ENCODE measurements at places on chromosomes 2 and 18.

- H3K27me3 ChIP-seq: no peaks in the 10 kb centered on the region
- H3K4me3 ChIP-seq: no peak overlapping the region
- DNase-seq: peak; percentile 55
Measured at GRCh38 chr2:188892636-188893035, 81.5 kb upstream of the COL3A1 start.

GRCh38 chr18:13112982-13113381 is 105.6 kb upstream of the LDLRAD4 start:
- peaks cover 2% of the 10 kb centered on the region for H3K4me1 ChIP-seq
- DNase-seq: peak; percentile 50
- no peak overlapping the region for H3K27ac ChIP-seq
- H3K4me3 ChIP-seq: no peak overlapping the region

GRCh38 chr18:61894751-61895524 is 2.1 kb upstream of the RNF152 start:
- DNase-seq: no peak
- H3K36me3 ChIP-seq: no peaks in the 10 kb centered on the region
- H3K27me3 ChIP-seq: no peaks in the 10 kb centered on the region

DNA sequence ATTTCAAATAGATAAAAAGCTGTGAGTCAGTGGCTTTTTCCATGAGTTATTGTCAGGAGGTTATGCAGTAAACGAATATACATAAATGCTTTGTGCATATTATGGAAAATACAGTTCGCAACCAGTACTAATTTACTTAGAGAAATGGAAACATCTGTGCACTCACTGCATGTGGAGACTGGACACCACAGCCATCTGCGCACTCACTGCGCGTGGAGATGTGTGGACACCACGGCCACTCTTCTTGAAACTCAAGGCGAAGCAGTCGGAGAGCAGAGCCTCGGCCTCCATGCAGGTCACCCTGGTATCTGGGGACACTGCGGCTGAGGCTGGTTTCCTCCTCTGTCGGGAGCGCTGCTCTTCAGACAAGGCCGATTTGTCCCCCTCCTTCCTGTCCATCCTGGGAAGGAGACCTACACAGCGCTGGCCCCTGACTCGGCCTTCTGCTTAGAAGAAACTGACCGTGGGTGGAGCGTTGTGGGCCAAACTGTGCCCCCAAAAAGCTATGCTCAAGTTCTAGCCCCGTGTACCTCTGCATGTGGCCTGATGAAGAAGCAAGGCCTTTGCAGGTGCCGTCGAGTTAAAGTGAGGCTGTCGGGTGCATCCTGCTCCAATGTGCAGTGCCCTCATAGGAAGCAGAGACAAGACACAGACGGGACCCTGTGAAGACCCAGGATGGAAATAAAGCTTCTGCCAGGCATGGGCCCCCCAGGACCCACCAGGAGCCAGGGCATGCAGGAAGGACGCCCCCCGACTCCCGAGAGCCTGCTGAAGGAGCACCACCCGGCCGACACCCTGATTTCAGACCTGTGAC is 88.0 kb downstream of the TPO start:
- no peak overlapping the region for H3K27ac ChIP-seq
- H3K4me1 ChIP-seq: peaks cover 2% of the 10 kb centered on the region
- no peaks in the 10 kb centered on the region for H3K27me3 ChIP-seq
- H3K36me3 ChIP-seq: no peaks in the 10 kb centered on the region

GRCh38 chr2:100013892-100014677 is 128.3 kb downstream of the AFF3 start:
- peak overlapping the region; percentile 84 for H3K27ac ChIP-seq
- peak; percentile 97 for DNase-seq
- H3K36me3 ChIP-seq: no peaks in the 10 kb centered on the region
- H3K27me3 ChIP-seq: no peaks in the 10 kb centered on the region
- no peak overlapping the region for H3K4me3 ChIP-seq
- H3K4me1 ChIP-seq: peaks cover 14% of the 10 kb centered on the region

Measured in mesenchymal stem cell (in vitro differentiated cells and primary cell).